ENCODE measurements at places on chromosomes 4 and X. TPM values are rescaled to one million over a fixed set of nuclear protein-coding genes. Genes with fewer than 3 reads are reported as not detected.

DNA sequence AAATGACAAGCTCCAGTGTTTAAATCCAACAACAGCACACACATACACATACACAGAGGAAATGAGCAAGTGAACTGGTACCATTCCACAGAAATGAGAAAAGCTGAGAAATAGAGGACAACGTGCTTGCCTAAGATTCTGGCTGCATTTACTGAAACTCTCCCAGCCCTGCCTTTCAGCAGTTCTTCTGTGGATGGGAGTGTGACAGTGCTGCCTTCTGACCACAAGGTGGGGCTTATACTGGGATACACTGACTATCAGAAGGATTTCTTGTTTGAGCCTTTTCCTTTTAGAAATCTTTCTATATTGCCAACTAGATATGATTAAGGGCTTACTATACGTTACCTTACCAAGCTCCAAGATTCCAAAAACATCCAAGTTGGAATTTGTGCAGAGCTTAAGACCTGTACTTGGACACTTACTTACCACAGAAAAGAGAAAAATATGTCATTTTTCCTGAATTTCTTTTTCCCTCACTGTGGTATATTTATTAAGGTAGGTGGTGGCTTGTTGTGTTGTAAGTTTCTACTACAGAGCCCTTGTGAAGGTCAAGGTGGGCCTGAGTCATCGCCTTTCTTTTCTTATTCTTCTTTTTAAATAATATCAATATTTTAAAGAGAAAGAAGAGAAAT is 10.7 kb upstream of the CXCL8 start:
- H3K36me3 ChIP-seq: no peaks in the 10 kb centered on the region
- peak; percentile 47 for DNase-seq
- H3K4me3 ChIP-seq: no peak overlapping the region
- no peaks in the 10 kb centered on the region for H3K27me3 ChIP-seq
- H3K4me1 ChIP-seq: no peaks in the 10 kb centered on the region

GRCh38 chr4:141425124-141425523 is 204.4 kb downstream of the ZNF330 start:
- no peak for DNase-seq
- no peaks in the 10 kb centered on the region for H3K36me3 ChIP-seq
- H3K4me3 ChIP-seq: no peak overlapping the region
- no peaks in the 10 kb centered on the region for H3K4me1 ChIP-seq
- no peaks in the 10 kb centered on the region for H3K27me3 ChIP-seq

DNA sequence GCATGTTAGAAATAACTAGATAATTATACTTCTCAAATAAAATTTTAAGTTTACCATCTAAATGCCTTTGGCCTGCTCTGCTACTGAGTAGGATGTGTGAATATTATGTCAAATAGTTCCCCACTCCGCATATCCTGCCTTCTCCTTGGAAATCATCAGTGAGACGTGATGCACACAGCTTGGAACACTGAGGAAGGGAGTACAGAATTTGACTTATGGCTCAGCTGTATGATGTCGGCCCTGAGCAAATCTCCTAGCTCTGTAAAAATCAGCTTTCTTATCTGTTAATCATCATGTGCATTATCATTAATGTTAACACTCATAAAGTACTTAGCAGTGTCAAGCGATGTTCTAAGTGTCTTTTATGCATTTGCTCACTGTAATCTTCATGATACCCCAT is 241.0 kb upstream of the ANKRD50 start:
- DNase-seq: no peak
- no peak overlapping the region for H3K4me3 ChIP-seq
- H3K27ac ChIP-seq: no peak overlapping the region
- no peaks in the 10 kb centered on the region for H3K36me3 ChIP-seq
- no peaks in the 10 kb centered on the region for H3K27me3 ChIP-seq

DNA sequence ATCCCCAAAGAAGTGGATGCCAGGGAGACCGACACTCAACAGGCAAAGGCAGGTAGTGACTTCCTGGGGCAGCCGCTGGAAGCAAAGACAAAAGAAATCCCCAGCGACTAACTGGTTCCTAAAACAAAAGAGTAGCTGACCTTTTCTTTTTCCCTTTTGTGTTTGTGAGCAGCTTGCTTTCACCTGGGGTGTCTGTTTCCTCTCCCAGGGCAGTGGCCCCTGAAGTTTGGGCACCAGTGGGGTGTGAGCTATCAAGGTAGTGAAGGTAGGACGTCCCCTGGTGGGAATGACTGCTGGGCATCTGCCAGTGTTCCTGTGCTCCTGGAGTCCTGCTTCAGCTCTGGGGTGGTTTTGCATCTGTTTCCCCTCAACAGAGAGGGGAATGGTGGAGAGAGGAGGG is 41.6 kb upstream of the STIM2 start:
- DNase-seq: no peak
- H3K4me1 ChIP-seq: peaks cover 43% of the 10 kb centered on the region
- no peaks in the 10 kb centered on the region for H3K36me3 ChIP-seq
- no peak overlapping the region for H3K27ac ChIP-seq
- no peak overlapping the region for H3K4me3 ChIP-seq

- no peaks in the 10 kb centered on the region for H3K36me3 ChIP-seq
- H3K27ac ChIP-seq: no peak overlapping the region
- H3K4me3 ChIP-seq: no peak overlapping the region
- peaks cover 22% of the 10 kb centered on the region for H3K4me1 ChIP-seq
Observed at GRCh38 chrX:72254816-72255215, 16.0 kb upstream of the ERCC6L start.

DNA sequence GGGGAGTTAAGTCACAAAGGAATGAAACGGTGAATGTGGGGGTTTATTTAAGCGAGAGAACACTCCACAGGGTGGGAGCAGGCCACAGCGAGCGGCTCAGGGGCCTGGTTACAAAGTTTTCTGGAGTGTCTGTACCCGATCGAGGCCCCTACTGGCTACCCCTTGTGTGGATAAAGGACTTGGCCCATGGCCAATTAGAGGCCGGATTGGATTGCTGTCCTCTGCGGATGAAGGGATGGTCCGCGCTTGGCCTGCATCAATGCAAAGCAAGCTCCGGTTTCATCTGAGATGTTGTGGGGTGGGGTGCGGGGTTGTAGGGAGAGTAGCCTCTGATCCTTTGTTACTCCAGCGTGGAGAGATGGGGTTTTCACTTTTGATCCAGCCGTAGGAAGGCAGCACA is 1574.5 kb upstream of the TENM3 start:
- no peaks in the 10 kb centered on the region for H3K4me1 ChIP-seq
- H3K4me3 ChIP-seq: no peak overlapping the region
- H3K36me3 ChIP-seq: no peaks in the 10 kb centered on the region
- no peak for DNase-seq

DNA sequence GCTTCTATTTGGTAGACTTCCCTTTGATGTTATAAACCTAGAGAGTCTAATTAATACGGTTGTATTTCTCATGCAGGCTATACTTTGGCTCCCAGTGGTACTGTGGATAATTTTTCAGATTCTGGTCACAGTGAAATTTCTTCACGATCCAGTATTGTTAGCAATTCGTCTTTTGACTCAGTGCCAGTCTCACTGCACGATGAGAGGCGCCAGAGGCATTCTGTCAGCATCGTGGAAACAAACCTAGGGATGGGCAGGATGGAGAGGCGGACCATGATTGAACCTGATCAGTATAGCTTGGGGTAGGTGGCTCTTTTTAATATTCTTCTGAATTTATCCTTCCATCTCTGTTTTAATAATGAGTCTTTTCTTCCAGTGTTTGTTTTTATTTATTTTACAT is 249.7 kb downstream of the RAPGEF2 start:
- no peaks in the 10 kb centered on the region for H3K4me1 ChIP-seq
- H3K4me3 ChIP-seq: no peak overlapping the region
- no peak for DNase-seq
- peaks cover 42% of the 10 kb centered on the region for H3K36me3 ChIP-seq
- no peak overlapping the region for H3K27ac ChIP-seq
- no peaks in the 10 kb centered on the region for H3K27me3 ChIP-seq

GRCh38 chrX:43836435-43837184 is 45.6 kb downstream of the MAOB start:
- H3K4me1 ChIP-seq: no peaks in the 10 kb centered on the region
- no peaks in the 10 kb centered on the region for H3K36me3 ChIP-seq
- H3K27me3 ChIP-seq: no peaks in the 10 kb centered on the region
- H3K4me3 ChIP-seq: no peak overlapping the region
- peak; percentile 12 for DNase-seq

The CCNA2 gene
- 160 TPM for total RNA-seq
